Esophagus squamous epithelium (tissue), 5 donors: ENCODE measurements at places on chromosomes 16 and 17.

DNA sequence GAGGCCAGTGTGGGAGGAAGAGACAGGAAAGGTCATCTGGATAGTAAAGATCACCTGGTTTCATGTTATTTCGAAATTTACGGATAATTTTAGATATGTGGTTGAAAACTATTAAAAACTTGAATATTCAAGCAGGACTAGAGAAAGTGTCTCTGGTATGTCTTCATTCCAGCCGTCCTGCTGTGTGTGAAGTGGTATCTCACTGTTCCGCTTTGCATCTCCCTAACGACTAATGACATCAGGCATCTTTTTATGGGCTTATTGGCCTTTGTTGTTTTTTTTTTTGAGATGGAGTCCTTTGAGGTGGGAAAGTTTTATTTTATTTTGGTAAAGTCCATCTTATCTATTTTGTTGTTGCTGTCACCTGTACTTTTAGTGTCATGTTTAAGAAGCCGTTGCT lies 214.4 kb upstream of the CHMP6 start:
- no peak for DNase-seq

DNA sequence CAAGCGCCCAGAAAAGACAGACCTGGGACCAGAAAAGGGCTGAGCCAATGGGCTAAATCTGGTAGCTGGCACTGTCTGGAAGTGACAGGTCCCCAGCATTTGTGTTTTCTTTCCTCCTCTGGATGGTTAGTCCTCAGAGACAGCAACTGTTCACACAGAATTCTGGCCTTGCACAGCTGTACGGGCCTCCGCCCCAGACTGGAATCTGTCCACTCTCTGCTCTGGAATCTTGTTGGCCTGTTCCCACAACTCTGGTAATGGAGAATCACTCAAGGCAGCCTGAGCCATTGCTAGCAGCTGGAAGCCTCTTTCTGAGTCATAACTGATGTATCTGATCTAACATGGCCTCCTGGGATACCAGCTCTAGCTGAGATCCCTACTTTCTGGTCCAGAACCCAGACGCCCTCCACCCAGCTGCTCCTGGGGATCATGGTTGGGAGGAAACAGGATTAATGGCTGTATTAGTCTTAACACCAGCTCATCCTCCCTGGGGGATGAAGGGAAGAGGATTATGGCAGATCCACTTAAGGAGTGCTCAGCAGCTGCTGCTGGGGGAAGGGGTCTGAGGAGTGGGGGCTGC lies 9.1 kb downstream of the ZNF668 start:
- no peak for DNase-seq

- no peak for DNase-seq
Measured at GRCh38 chr17:79171188-79171587, 96.6 kb downstream of the ENGASE start.

DNA sequence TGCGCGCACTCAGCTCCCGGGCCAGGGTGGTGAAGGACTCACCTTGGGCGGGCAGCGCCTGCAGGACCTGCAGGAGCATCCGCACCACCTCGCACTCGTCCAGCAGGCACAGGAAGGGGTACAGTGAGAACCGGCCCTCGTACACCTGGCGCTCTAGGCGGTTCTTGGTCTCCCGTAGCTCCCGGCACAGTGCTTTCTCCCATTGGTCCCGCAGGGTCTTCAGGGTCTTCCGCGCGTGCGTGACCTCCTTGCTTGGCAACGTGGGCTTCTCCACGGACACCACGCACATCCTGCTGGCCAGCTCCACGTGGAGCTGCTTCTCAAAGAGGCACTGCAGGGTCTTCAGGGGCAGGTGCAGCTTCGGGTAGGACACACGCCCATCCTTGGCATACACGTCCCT lies 74.1 kb upstream of the MED13 start:
- DNase-seq = no peak

DNA sequence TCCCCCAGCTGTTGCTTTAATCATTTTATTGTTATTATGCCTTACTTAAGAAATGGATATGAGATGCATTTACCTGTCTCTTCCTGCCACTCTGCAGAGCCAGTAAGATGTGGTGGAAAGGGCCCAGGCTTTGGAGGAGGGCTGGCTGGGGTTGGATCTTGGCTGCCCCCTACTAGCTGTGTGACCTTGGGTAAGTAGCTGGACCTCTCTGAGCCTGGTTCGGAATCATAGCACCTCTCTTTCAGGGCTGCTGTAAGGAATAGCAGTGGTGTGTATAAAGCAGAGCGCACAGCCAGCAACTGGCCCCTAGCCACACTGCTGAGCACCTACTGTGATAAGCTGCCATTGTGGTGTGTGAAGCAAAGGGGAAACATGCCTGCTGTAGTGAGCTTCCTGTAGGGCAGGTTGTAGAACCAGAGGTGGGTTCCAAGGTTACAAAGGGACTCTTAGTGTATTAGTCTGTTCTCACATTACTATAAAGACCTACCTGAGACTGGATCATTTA lies 23.9 kb downstream of the MAPT start:
- DNase-seq = no peak

DNA sequence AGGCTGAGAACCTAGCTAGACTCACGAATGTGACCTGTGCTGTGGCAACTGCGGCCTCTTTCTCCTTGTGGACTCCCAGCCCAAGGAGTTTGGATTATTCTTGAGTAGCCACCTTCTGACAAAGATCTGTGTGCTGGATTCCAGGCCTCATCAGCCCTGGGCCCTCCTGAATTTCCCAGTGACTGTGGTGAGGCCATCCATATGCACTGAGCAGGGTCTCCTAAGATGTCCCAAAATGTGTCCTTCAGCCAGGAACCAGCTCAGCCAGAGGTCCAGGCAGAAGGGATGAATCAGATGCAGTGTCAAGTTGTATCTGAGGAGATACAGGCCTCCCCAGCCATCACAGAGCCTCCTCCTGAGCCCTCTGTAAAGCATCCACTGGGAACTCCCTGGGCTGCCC lies 124.5 kb downstream of the CCDC182 start:
- no peak for DNase-seq
